ENCODE measurements at places on chromosomes 12 and 14. TPM values are rescaled to one million over a fixed set of nuclear protein-coding genes. Genes with fewer than 3 reads are reported as not detected.

Gene TPH2
- 0.04 TPM for polyA plus RNA-seq

Gene FKBP11
- polyA plus RNA-seq = 99.2 TPM

Gene TOMM20L
- not detected for polyA plus RNA-seq

Gene CHFR
- 28.4 TPM for polyA plus RNA-seq

Gene CFAP54
- 1.2 TPM for polyA plus RNA-seq

Gene TMEM132C
- not detected for polyA plus RNA-seq

Gene DAO
- polyA plus RNA-seq = not detected
